CD4-positive, alpha-beta T cell treated with Interleukin-4 for 1 hour (primary cell): ENCODE measurements at places on chromosomes 6 and 20.

GRCh38 chr6:6781172-6781872 is 192.8 kb downstream of the LY86 start:
- DNase-seq = no peak

DNA sequence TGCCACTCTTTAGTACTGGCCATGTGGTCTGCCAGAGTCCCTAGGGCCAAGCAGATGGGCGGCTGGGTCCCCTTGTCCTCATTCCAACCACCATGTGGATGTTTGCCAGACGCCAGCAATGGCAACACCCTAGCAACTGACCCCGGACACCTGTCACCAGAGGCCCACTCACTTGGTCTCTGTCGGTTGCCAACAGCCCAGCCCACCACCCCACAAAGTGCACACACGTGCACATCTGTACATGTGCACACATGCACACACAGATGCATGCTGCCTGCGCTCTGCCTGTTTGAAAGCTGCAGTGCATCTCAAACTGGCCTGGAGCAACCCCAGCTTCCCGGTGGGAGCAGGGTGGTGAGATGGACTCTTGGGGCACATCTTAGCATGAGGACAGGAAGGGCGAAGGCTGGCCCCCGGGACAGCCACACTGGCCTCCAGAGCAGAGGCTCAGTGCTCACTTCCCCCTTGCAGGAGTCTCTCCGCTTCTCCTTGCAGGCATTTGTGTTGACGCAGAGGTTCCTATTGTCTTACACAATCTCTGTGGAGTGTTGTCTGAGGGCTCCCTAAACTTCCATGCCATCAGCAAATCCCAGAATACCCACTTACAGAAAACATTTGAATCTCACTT is 54.0 kb downstream of the PSMG4 start:
- DNase-seq = no peak

GRCh38 chr6:3006476-3006875 is 6.8 kb downstream of the NQO2 start:
- DNase-seq = no peak

DNA sequence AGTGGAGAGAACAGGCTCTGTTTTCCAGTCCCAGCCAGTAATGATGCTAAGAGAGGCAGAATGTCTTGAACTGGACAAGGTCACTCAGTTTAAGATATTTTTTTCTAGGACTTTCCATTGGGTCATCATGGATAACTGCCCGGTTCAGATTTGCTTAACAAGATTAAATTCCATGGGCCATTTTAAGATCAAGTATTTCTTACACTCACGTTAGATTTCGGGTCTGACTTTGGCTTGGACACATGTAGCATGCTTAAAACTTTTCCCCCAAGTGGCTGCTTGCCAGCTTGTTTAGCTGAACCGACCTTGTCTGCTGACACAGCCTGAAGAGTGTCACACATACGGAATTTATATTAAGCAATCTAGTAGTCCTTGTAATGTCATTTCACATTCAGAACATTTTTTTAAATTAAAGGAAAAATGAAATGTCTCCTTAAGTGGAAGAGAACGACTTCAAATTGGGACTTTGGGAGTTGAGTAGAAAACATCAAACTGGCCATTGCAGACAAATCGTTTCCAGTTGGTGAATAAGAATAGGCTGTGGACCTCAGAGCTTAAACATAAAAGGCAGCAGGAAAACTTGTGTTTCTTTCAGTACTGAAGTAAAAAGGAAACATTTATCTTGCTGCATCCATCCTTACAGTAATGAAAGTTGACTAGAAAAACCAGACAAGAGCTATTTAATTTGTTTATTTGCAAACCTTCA is 29.0 kb downstream of the ARMC2 start:
- no peak for DNase-seq

DNA sequence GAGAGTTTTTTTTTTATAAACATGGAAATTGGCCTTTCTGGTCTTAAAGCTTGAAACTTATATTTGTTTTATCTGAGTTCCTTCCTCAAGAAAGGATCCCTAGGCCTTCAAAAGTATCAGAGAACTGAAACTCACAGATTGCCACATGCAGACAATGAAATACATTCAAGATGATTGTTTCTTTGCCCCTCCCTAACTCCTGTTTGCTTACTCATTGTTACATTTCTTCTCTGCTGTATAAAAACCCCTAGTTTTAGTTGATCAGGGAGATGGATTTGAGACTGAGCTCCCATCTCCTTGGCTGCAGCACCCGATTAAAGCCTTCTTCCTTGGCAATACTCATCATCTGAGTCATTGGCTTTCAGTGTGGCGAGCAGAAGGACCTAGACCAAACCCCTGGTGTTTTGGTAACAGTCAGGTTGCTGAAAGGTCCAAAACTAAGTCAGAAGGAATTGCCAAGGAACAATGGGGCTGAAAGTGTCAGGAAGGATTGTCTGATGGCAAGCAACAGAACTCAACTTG is 132.3 kb upstream of the SULF2 start:
- DNase-seq = no peak

DNA sequence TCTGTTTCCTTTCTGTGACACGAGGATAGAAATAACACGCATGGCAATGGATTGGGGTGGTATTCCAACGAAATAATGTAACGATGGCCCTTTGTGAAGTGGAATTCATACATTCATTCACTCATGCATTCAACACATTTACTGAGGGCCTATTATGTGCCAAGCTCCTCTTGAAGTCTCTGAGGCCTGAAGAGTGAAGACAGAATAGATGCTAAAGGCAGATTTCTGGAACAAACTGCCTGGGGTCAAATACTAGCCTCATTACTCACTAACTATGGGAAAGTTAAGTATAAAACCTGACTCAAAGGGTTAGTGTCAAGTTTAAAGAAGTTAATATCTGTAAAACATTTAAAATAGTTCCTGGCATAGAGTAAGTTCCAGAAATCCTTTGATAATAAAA is 279.6 kb upstream of the SULF2 start:
- DNase-seq = no peak

- no peak for DNase-seq
Measured at GRCh38 chr6:4322846-4323309, 187.5 kb upstream of the ECI2 start.

DNA sequence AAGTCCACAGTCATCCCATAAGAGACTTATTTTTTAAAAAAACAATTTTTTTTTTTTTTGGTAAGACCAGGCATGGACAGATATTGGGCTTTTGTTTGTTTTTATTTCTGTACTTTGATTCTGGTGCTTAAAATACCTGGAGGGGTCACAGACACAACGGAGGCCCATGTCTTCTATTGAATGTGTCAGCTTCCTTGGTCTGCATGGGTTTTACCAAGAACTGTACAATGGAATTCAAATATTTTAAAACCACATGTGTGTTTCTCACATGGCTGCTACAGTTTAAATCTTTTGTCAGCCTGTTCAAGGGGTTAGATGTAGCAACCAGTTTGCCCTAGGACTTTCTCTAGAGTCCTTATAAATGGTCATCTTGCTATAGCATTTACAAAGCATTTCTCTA is 139.8 kb downstream of the SOX4 start:
- no peak for DNase-seq

DNA sequence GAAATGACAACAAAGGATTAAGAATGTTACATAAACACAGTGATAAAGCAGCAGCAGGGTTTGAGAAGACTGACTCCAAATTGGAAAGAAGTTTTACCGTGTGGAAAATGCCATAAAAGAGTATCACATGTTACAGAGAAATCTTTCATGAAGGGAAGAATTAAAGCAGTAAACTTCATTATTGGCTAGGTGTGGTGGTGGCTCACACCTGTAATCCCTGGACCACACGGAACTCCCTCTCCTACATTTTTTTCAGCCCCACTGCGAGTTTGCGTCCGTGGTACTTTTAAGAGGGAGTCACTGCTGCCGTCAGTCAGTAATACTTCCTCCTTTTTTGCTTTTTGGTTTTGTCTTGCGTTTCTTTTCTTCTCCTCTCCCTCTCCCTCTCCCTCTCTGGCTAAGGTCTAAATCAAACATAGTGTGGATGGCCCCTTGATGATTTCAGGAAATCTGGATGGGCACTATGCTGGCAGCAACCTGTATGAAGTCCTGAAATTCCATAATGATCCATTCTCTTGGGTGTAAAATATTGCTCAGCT is 112.3 kb downstream of the MAN1A1 start:
- DNase-seq = no peak

DNA sequence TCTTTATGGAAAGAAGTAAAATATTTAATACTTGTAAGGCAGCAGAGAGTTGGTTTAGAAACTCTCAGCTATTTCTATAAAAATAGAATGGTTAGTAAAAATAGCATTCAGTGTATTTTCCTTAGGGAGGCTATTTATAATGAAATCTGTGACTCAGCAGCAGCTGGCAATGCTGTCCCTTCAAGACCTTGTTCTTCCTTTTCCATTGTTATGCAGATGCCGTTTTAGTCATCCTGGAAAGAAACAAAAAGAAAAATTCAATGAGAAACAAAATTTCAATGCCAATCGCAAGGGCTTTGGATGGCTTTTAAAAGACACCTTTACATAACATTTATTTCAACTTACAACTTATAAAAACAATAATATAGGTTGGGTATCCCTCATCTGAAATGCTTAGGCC is 17.5 kb downstream of the MPC1 start:
- no peak for DNase-seq

- no peak for DNase-seq
Measured at GRCh38 chr20:62707276-62707920, 1.2 kb upstream of the NTSR1 start.

DNA sequence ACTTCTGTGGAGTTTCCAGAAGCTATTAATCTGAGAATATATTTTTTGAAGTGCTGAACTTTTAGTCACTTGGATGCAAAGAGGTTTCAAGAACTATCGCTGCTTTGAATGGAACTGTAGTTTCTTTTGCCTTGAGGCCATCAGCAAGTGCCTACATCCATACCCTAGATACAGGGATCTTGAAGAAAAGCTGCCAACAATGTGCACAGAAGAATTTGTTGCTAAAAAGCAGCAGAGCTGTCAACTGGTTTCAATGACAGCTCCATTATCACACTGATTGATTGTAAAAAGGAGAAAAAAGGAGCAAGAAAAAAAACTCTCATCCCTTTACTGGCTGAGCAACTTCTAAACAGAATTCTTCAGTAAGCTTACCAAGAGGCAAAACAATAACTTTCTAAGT is 251.0 kb upstream of the NRSN1 start:
- DNase-seq = no peak
